ENCODE measurements at places on chromosomes 16 and 17.

DNA sequence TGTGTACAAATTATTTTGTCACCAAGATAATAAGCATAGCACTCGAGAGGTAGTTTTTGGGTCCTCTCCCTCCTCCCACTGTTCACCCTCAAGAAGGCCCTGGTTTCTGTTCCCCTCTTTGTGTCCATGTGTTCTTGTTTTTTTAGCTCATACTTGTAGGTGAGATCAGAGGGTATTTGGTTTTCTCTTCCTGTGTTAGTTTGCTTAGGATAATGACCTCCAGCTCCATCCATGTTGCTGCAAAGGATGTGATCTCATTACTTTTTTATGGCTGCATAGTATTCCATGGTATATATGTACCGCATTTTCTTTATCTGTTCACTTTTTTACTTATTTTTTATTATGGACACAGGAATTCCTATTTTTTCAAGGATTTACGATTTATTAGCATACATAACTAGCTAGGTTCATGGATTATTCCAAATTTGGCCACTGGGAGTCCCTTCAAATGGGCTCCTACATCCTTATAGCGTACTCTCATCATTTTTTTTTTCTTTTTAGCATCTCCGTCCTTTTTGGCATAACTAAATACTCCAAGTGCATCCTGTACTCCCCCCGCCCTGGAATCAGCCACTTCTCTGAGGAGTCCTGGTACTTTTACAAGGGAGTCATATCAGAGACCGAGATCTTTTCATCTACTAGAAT, 7.3 kb downstream of the TADA2A start:
- DNase-seq, result no peak

GRCh38 chr16:6777624-6778023, 555.0 kb upstream of the RBFOX1 start:
- DNase-seq, result no peak

- no peak for DNase-seq
Observed at GRCh38 chr17:74545843-74546230, at the start of gene CD300C. CD300C (minus strand) TSS chr17:74546115; CDS start chr17:74545782, 333 bp downstream.

- DNase-seq, result no peak
Observed at GRCh38 chr17:21036361-21036881, 6.4 kb downstream of the USP22 start.

GRCh38 chr17:56785405-56785804, 48.3 kb downstream of the C17orf67 start:
- peak; percentile 49 for DNase-seq

- no peak for DNase-seq
Observed at GRCh38 chr16:10514369-10515055, 65.9 kb downstream of the EMP2 start.

DNA sequence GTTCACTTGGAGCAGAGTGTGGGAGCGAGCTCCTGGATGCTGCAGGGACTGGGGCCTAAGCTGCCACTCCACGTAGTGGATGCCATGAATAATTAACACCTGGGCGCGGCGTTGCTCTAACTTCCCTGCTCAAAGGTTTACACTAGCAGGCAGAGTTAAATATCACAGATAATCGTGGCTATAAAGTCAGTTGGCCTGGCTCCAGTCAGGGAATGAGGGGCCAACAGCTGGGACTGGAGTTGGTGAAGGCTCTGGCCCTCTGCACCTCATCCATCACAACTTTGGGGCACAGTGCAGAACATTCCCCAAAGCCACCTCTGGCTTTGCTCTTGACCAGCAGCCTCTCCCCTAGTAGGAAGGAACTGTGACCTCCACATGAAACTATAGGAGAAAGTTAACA, 10.9 kb downstream of the HOXB4 start:
- DNase-seq, result no peak

GRCh38 chr17:63805591-63805990, 21.6 kb upstream of the PSMC5 start:
- DNase-seq, result no peak

DNA sequence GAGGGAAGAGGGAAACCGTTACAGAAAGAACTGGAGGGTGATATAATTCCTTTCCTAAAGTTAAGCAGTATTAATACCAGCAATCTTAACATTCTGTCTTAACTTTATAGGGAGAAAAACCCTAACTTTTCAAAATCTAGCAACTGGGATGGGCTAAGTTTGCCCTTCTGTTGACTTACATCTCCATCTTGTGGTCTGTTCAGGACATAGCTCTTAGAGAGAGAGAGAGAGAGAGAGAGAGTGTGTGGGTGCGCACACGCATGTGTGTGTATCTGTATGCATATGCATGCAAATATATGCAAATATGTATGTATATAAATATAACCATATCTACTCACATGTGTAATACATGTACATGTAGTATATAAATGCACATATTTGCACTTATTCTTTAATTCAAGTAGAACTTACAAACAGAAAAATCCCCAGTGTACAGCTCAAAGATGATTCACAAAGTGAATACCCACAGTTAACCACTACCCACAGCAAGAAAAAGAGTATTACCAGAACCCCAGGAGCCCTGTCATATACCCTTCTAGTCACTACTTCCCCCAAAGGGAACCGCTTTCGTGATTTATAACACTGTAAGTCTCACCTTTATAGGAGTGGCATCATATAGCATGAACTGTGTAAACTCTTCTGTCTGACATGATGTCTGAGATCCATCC, 46.5 kb downstream of the STX8 start:
- DNase-seq, result no peak

GRCh38 chr16:74199066-74199841, 97.4 kb upstream of the PSMD7 start:
- no peak for DNase-seq

- no peak for DNase-seq
Observed at GRCh38 chr17:16313139-16314090, 39.9 kb downstream of the CENPV start.

DNA sequence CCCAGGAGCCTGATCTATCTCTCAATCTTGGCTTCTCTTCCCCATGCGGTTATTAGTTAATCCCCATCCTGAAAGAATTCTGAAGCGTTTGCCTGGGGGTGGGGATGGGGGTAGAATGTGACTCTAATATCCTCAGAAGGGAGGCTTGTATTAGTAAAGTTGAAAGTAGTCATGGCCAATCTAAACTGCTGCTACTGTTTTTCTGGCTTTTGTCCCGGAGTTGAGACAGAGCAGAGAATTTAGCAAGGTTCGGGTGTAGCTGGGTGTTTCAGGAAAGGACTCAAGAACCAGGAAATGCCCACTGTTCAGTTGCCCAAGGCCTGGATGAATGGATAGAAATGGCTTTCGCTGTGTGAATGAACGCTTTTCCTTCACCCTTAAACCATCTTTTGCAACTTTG, 17.6 kb upstream of the ITGAM start:
- no peak for DNase-seq

DNA sequence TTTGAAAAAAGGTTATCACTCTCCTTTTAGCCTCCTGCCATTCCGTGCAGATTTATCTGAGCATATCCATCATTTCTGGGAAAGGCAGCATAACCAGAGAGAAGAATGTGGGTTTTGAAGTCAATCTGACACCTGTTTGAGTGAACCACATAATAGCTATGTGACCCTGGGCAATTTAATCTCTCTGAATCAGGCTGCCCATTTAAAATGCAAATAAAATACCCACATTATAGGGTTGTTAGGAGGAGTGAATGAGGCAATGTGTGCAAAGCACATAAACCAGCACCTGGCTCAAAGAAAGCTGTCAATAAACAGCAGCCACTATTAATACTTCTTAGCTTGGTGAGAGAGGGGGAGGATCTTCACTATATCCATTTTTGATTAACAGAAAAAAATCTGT, 88.0 kb downstream of the CACNG1 start:
- no peak for DNase-seq

- no peak for DNase-seq
Observed at GRCh38 chr17:78908426-78908825, 5.4 kb upstream of the CEP295NL start.

DNA sequence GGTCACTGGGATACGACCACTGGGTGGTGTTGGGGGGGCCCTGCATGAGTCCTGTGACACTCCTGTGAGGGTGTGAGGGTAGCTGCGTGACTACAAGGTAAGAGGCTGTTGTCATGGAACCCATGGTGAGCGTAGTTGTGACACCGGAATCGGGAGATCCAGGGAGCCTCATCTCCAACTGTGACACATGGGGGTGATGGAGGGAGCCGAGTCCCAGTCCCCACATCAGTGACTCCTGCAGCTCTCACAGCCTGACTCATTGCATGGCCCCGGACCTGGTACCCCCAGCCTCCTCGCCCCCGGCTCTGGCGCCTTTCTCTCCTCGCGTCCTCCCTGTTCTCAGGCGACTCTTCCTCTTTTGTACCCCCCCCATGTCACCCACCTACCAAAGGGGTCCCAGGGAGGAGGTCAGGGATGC, 14.2 kb downstream of the CDH16 start:
- DNase-seq, result no peak

DNA sequence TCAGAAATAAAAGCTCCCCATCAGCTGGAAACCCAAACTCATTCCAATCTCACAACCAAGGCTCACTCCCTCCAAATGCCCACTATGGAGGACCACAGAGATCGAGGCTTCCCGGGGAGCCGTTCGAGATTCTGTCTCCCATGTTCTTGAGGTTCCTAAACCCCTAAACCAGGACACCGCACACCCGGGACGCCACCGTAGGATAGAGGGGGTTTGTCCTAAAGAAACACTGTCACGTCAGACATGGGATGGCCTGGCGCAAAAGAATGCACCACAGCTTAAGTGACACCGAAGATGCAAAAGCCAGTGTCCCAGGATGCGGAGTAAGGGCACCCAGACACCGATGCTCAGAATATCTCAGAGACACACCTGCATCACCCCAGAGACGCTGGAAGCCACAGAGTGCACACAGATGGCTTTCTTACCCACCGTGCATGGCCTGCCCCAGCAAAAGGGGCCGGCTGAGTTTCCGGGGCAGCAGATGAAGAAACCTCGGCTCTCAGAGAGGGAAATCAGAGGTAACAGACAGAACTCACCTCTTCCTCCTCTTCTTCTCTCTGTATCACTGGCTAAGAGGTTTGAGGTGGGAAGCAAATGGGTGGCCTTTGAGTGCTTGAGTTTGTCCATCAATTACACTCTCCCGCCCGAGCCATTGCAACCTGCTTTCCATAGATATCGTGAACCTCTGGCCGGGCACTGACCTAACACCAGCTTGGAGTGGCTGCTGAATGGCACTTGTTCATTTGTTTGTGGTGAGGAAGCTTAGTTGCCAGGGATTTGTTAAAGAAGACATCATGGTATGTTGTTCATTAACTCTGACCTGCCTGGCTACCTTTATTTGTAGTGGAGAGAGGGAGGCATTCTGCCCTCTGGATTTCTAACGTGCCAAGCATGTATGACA, 65.1 kb upstream of the TNRC6C start:
- DNase-seq, result no peak

DNA sequence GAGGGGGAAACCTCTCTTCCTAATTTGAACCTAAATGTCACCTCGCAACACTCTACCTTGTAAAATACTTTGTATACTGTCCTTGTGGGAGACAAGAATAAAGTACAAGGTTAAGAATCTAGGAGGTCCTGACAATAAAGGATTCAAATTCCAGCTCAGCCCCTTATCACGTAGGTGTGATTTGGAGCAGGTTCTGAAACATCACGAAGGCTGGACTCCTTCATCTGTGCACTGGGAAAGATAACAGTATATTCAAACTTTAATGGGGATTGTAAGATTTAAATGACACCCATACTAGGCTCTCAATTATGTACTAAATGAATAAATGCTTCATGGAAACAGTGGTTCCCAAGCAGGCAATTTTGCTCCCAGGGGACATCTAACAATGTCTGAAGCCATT, 2.1 kb downstream of the TXNDC11 start:
- DNase-seq, result no peak

DNA sequence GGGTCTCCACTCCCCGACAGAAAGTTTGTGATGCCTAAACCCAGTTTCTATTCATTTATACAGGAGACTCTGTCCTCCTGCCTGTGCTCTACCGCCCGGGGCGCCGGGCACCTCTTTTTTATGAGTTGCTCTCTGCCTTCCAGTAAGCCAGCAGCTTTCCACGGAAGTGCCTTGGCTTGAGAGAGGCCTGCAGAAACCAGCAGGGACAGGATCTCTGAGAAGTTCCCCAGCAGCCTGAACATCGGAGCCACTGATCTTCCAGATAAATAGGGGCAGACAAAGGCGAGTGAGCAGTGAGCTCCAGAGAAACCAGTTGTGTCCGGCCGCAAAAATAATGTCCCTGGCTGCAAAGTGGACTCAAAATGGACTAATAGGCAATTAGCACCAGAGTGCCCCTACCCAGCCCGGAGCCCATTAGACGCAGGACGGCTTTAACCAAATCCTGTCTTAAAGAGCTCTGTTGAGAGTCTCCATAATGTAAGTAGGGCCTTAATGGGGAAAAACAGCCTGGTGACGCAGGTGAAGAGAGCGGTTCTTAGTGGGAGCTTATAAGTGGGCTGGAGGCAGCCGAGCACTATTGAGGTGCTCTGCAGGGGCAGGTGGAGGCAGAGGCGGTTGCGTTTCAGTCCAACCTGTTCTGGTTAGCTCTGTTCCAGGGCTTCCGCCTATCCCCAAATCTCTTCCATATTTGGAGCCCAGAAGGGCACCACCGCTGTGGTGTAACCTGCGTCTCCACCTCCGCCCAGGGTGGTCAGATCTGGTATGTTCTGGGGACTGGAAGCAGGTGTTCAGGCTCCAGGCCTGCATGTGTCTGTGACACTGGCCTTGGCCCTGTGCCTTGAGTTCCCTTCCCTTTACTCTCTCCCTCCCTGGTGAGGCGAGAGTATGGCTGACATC, 74.1 kb downstream of the NT5M start:
- DNase-seq, result peak; percentile 86

DNA sequence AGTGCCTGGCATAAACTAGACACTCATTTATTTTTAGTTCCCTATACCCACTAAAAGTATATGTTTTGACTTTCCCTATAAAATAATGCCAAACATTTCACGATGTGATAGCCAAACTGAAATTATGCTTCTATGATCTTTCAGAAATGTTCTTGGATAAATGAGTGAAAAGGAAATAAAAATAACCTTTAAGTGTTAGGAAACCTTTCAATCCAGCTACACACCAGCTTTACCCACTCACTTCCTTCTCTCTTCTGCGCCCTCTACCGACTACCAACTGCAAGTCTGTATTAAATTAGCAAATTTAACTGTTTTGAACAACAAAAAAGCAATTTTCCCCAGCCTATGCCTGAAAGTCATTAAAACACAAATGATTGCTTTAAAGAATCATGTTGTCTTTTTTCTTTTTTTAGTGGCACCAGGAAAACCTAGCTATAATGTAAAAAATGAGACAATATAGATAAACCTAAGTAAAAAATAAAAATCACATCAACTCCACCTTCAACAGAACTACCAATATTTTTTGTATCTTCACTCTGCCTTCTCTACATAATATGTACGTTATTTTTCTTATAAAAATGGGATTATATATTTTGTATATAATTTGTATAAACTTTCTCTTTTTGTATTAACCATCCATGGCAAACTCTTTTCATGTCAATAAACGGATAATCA, 13.2 kb upstream of the TMEM100 start:
- DNase-seq, result no peak

GRCh38 chr16:15435216-15435864, 952 bp downstream of the BMERB1 start:
- DNase-seq, result no peak
